ENCODE measurements at places on chromosomes 11 and 22.

- DNase-seq = no peak
Observed at GRCh38 chr11:101100601-101101000, 29.0 kb downstream of the PGR start.

DNA sequence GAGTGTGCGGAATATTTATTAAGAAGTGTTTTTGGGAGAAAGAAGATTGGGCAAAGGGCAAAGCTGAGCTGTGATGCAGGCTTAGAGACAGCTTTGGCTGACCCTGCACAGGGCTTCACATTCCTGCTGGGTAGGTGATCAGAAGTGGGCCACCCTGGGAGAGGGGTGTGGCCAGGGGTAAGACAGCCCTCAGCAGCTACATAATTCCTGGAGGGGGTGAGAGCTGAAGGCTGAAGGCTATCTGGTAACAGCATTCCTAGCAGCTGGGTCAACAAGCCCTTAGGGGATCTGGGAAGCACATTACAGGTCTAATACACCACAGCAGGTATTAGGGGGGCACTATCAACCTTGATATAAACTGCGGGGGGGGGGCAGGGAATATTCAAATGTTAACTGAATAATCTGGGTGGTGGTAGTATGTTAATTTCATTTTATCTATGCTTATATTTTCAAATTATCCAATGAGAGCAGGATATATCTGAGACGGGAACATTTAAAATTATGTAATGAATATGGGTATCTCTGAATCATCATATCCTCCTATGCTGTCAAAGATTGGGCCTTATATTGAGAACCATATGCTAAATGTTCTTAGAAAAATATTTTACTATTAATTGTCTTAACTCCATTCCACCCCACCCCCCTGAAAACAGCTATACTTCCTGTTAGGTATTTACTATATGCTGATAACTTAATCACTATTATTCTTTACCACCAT lies 5.9 kb downstream of the OOSP1 start:
- DNase-seq = no peak

GRCh38 chr11:66886671-66887221 lies 29.9 kb downstream of the LRFN4 start:
- DNase-seq = no peak

- DNase-seq = no peak
Observed at GRCh38 chr22:41175546-41175945, 29.6 kb upstream of the L3MBTL2 start.

GRCh38 chr11:93784145-93784934 lies at the start of gene MED17:
MED17 (plus strand) TSS chr11:93784282; CDS start chr11:93784514, 232 bp downstream.
- peak; percentile 52 for DNase-seq

DNA sequence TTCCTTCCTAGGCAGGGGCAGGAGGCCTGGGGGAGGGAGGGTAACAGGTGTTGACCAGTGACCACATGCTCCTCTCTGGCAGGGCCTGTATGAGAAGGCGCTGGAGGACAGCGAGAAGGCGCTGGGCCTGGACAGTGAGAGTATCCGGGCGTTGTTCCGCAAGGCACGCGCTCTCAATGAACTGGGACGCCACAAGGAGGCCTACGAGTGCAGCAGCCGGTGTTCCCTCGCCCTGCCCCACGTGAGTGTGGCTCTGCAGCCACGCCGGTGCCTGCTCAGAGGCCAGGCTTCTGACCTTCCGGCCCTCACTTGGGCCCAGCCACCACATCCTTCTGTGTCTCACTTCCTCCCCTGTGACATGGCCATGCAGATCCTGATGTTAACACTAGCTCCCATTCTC lies 25.8 kb downstream of the ZC3H7B start:
- no peak for DNase-seq

GRCh38 chr11:26622181-26622580 lies 50.1 kb upstream of the MUC15 start:
- DNase-seq = no peak

Data from esophagus squamous epithelium (tissue), 5 donors.